ENCODE measurements at places on chromosomes 5 and 9.

- no peak for DNase-seq
Observed at GRCh38 chr5:40033411-40033810, 608.6 kb upstream of the DAB2 start.

DNA sequence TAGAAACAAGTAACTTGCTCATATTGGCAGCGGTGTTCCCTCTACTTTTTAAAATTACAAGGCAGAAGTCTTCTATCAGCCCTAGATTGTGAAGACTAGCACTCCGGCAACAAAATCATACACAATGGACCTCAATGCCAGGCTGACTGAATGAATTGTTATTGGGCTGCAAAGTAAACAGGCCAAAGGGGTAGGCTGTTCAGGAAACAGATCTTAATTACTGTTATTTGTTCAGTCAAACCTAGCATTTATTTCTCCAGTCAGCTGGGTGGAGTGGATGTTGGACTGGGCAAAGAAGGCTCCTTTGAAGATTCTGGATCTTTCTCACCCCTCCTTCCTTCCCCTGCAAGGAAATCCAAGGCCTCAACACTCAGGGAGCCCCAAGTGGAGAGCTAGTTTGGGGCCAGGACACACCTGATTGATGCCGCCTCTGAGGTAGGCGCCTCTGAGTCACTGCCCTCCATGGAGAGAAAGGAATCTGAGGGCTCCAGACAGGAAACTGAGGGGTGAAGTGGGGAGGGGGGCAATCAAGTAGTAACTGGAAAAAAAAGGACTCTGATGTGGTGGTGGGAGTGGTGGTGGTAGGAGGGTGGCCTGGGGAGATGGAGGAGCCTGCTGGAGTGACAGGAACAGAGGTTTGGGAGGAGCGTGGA lies 35.5 kb downstream of the SERINC5 start:
- DNase-seq: no peak

DNA sequence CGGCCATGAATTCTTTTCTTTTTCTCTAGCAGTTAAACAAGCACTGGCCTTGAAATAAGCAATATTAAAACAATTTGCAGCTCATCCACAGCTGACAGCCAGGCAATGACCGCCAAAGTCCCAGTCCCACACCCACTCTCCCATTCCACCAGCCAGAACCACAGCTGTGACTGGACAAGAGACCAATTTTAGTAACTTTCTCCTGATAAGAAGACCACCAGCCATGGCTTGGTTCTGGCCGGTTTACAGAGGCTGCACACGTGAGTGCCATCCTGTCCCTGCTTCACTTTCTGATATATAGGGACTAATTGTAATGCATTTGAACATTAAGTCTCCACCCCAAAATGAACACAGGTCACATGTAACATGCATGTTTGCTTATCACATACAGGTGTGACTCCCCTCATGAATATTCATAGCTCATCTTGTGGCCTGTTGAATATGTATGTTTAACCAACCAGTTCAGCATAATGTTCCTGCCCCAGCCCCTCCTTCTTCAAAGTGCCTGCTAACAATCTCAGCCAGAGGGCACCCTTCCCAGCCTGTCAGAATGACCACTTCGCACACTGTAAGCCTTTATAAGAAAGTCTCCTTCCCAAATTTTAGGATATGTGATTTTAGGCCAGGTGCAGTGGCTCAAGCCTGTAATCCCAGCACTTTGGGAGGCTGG lies 23.9 kb upstream of the FANCC start:
- no peak for DNase-seq

DNA sequence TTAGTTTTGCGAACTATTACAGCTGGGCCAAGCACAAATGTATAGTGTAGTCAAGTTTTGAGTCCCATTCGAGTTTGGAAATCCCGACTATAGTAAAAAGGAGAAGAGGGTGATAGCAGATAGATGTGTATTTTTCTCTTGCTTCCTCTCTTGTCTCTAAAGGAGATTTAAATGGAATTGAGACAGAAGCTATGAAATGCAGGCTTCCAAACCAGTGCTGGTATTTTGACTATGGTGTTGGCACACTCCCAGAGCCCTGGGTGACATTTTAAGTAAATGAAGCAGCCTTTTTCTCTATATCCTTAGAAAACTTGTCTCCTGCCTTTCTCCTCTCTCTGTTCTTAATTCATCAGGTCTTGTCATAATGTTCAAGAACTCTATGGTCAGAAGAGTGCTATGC lies 17.7 kb upstream of the AUH start:
- DNase-seq: no peak

- no peak for DNase-seq
Observed at GRCh38 chr5:134937526-134937925, 30.2 kb upstream of the CATSPER3 start.

DNA sequence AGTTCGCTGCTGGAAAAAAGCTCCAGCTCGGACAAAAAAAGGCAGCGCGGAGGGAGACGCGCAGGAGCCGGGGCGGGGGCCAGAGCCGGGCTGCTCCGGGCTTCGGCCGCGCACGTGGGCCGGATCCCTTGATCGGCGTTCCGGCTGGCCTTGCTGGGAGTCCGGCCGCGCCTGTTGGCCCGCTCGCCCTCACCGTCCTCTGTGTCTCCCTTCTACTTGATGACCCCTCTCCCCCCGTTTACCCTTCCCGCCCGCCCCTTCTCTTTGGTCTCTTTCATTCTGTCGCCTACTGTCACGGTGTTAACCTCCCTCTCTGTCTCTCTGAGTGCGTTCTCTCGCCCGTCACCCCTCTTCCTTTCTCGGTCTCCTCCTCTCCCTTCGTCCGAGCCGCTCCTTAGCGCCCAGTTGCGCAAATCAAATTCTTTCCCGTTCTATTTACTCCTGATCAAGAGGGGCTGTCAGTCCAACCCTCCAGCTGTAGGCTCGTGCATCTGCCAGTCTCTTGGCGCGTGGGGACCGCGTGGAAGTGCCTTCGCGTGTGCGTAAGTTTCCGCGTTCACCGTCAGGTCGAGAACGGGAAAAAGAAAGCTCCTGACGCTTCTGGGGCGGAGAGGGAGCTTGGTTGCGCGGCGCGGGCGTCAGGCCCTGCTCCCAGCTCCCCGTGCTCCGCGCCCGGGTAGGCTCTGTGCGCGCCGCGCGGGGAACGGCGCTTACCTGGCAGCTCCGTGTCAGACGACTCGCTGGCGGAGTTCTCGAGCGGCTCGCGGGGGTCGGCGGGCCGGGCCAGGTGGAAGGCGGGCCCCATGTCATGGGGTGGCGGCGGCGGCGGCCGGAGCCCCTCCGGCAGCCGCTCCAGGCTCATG lies 798 bp downstream of the PITX1 start:
- peak; percentile 61 for DNase-seq

DNA sequence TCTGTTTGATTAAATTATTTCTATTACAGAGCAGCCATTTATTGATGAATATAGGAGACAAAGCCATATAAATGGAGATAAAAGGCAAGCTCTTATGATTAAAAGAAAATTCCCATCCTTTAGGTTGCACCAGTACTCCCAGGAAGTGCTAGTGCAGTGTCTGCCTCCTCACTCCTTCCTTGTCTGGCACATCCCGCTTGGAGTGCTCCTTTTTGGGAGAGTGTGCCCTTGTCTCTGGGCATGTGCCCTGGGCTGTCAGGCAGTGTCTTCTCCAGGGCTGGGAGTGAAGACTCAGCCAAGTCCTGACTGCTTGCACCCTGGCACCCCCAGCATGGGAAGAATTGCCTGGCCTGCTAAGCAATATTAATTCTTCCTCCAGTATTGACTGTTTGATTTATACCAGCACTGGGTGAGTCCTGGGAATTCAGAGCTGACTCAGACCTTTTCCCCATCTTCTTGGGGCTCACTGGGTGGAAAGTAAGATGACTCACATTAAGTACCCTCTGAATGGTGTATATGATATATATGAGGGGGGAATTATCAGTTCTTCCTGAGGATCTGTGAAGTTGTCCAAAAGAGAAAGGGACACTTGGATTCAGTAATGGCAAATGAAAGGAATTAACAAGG lies 62.1 kb downstream of the ZSWIM6 start:
- no peak for DNase-seq

- no peak for DNase-seq
Observed at GRCh38 chr9:72733895-72734294, 212.5 kb downstream of the TMC1 start.

- DNase-seq: peak; percentile 12
Observed at GRCh38 chr9:94014066-94014654, 59.0 kb upstream of the BARX1 start.

DNA sequence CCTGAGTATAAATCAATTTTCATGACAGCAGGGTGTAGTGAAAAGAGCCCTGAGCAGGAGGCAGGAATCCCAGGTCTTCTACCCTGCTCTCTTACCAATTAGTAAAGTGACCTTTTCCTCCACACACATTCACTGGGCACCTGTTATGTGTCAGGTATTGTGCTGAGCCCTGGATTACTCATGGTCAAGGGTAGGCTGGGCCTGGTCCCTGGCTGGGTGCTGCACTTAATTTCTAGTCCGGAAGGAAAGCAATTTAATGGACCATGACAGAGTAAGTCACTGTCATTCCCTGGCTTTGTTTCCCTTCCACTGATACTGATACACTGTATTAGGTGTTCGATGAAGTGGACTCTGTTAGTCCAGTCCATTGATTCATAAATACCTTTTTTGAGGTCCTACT lies 29.1 kb upstream of the BRINP1 start:
- DNase-seq: no peak

- DNase-seq: no peak
Observed at GRCh38 chr5:142046191-142046590, 33.4 kb upstream of the GNPDA1 start.

DNA sequence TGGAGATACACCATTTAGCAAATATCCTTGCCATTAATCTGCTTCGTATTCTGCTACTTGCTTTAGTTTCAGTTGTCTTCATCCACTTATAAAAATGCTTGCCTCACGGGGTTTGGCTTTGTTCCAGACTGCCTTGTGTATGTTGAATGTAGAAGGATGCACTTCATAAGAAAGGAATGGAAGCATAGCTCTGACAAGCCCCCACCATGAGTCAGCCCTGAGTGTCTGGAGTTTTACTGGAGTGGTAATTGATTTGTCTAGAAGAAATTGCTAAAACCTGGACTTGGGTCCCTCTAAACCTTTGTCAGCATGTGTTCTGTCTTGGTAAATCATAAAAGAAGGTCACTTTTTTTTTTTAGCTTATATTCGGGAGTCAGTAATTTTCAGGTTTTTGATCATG lies 4.6 kb downstream of the TEX48 start:
- DNase-seq: no peak

GRCh38 chr5:132458651-132459030 lies 31.9 kb downstream of the IRF1 start:
- DNase-seq: no peak

DNA sequence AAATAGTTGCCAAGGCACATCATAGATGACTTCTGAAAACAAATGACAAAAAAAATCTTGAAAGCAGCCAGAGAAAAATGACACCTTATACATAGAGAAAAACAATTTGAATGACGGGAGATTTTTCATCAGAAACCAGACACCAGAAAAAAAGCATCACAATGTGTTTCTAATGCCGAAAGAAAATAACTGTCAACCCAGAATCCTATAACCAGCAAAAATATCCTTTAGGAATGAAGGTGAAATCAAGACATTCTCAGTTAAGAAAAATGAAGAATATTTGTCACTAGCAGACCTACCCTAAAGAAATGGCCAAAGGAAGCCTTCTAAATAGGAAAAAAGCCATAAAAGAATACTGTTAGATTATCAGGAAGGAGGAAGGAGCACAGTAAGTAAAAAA lies 54.0 kb downstream of the SPTLC1 start:
- DNase-seq: no peak

DNA sequence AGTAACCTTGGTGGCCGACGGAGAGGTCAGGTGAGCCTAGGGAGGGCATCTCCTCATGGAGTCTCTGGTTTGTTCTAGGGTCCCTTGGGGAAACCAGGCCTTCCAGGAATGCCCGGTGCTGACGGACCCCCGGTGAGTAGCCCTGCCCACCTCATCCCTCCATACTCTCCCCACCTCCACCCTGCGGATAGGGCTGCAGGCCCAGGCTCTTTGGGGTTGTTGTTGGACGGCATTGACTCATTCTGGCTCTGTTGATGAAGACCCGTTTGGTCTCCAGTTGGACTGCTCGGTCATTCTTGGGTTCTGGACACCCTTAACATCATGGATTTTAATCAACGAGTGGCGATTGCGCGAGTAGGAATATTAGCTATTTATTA lies 112.3 kb upstream of the FCN2 start:
- no peak for DNase-seq

DNA sequence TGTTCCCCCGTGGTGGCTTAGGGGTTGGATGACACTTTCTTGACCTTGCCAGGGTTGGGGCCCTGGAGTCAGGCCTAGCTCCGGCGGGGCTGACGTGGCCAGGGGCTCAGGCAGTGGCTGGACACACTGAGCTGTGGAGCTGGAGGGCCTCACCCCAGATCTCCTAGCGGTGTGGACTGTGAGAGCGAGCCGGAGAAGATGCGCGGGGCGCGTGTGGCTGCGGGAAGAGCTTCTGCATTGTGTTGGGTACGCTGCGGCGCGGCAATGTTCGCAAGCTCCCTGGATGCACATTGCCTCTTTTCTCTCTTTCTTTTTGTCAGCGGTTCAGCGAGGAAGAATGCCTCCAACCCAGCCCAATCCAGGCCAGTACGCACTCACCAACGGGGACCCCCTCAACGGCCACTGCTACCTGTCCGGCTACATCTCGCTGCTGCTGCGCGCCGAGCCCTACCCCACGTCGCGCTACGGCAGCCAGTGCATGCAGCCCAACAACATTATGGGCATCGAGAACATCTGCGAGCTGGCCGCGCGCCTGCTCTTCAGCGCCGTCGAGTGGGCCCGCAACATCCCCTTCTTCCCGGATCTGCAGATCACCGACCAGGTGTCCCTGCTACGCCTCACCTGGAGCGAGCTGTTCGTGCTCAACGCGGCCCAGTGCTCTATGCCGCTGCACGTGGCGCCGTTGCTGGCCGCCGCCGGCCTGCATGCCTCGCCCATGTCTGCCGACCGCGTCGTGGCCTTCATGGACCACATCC lies 4.8 kb downstream of the NR2F1 start:
- no peak for DNase-seq

- DNase-seq: peak; percentile 77
Observed at GRCh38 chr9:105881654-105882349, 187.5 kb downstream of the TMEM38B start.

DNA sequence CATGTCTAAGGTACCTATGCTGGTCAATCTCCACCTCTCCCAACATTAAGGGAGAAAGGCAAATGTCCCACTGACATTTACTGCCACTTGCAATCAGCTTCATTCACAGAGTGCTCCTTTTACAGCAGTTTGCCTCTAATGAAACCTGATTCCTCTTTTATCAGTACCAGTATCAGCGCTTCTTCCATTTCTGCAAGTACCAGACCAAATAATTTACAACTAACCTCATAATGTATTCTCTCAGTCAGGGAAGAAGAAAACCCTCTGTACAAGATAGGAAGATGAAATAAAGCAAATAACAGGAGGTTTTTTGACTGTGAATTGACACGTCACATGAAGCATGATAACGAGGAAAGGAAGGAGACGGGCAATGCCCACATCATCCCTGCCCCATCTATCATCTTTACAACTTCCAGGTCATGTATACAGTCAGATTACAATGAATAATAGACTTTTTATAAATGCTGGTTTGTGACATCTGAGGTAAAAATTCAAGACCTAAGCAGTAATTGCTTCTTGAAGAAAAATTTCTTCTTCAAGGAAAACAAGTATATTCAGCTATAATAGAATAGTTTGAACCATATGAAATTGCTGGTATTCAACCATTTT lies 21.9 kb downstream of the ABITRAM start:
- no peak for DNase-seq

Measured in nephron progenitor cell (in vitro differentiated cells).